ENCODE measurements at places on chromosomes 7 and 10. TPM values are rescaled to one million over a fixed set of nuclear protein-coding genes. Genes with fewer than 3 reads are reported as not detected.

Gene KAZALD1
- 0.35 TPM for total RNA-seq

DNA sequence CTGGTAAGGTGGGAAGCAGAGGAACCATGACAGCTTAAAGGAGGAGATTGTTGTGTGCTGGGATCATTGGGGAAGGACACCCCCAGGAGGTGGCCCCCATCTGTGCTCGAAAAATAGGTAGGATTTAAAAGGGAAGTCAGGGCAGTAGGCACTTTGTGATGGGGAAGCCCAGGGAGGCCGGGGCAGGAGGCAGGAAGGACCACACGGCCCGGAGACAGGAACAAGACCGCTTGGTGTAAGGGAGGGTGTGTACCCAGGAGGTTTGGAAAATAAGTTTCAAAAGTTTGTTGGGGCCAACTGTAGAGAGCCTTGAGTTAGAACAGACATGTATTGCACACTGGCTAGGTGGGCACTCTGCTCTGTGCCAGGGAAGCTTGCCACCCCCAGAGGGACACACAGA is 20.7 kb downstream of the ZNF467 start:
- DNase-seq, result no peak

GRCh38 chr7:1412322-1413261 is 46.7 kb downstream of the MICALL2 start:
- peak; percentile 90 for DNase-seq

DNA sequence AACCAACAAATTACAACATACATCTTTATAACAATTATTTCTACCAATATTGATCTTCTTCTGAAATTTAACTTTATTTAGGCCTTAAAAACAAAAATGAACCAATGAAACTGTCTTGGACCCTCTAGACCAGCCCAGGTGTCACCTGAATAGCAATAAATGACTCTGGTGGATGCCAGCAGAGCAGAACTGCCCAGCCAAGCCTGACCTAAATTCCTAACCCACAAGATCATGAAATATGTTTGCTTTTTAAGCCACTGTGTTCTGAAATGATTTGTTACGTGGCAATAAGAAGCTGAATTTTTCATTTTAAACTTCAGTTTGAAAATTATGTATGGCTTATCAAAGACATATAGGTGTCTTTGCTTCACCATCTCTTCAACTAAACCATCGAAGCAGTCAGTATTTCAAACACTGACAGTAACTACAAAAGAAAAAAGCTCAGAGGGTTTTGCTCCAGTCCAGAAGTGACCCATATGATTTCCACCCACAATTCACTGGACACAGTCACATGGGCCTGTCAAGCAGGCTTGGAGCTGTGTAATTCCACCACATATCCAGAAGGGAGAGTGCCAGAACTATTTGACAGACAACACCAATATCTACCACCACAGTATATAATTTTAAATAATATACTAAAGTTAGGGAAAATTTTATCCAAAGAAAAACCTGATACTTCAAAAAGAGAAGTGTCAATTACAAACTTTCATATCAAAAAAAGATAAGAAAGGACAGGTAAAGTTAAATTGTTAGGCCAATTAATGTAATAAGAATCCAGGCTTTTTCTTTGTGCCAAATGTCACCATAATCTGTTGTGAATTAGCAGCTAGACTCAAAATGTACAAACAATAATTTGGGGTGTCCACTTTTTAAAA is 94.5 kb downstream of the KMT2C start:
- no peak for DNase-seq

DNA sequence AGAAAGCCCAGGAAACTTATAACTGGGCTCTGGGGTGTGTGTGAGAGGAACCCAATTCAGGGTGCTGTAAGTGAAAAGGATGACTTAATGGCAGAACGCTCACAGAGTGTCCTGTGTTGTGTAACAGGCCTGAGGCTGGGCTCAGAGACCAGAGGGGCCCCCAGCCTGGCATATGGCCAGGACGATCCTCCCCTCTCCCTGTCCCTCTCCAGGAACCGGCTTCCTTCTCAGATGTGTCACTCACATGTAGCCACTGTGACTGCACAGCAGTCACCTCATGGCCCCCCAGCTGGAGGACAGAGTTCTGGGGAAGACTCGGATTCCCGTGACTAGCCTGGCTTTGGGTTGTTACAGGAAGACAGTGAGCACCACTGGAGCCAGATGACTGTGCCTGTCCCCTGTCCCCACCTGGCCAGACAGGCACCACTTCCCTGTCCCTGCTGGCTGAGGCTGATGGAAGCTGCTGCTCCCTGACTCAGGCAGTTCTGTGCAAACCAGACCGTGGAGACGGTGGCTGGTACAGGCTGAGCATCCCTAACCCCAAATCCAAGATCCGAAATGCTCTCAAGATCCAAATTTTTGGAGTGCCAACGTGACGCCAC is 220.5 kb downstream of the MLLT10 start:
- DNase-seq, result no peak

DNA sequence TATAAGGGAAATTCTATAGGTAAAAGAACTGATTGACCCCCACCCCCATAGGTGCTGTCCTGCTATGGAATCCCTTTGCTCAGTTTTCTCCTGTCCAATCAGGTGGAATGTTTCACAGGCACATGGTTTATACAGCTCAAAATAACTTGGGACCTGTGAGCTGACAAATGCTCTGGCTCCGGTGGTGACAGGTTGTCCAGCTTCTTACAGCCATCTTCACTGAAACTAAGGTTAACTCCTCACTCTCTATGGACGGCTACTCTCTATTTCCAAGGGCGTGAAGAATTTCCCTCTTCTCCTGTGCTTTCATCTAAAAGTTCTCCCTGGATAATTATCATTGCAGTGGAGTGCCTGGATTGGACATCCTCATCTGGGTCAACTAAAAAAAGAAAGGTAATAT is at the start of gene MYPN:
TSS of gene MYPN (plus strand) at position 158 of the 400 bp plus-strand sequence. CDS start 11,951 bp downstream, outside the sequence.
- no peak for DNase-seq

- DNase-seq, result no peak
Observed at GRCh38 chr7:152902054-152902453, 142.5 kb downstream of the ACTR3B start.

- DNase-seq, result no peak
Observed at GRCh38 chr7:52980129-52980528, 55.3 kb upstream of the POM121L12 start.

Gene KCNH2
- 0.15 TPM for total RNA-seq

DNA sequence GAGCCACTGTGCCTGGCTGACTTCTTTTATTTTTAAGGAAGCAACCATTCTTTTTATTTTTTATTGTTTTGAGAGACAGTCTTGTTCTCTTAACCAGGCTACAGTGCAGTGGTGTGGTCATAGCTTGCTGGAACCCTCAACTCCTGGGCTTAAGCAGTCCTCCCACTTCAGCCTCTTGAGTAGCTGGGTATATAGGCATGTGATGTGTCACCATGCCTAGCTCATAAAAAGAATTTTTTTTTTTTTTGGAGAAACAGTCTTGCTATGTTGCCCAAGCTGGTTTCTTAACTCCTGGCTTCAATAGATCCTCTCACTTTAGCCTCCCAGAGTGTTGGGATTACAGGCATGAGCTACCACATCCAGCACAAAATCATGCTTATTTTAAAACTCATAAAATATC is 5.8 kb downstream of the MCU start:
- no peak for DNase-seq

- DNase-seq, result no peak
Observed at GRCh38 chr10:125451319-125451718, 231.6 kb downstream of the TEX36 start.

DNA sequence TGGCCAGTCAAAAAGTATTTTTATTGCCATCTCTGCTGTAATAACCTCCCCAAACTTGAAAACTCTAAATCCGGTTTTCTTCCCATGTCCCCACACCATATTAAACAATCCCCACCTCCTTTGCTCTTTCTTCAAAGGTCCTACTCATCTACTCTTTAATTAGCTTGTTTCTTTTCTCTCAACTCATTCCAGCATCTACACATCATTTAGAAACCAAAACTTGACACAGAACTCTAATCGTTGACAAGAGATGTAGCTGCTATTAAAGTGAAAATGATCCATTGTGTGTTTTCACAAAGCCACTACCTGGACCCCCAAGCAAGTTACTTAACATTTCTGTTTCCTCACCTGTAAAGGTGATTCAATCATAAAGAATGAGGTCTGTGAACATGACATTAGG is 436.3 kb upstream of the NPVF start:
- no peak for DNase-seq

DNA sequence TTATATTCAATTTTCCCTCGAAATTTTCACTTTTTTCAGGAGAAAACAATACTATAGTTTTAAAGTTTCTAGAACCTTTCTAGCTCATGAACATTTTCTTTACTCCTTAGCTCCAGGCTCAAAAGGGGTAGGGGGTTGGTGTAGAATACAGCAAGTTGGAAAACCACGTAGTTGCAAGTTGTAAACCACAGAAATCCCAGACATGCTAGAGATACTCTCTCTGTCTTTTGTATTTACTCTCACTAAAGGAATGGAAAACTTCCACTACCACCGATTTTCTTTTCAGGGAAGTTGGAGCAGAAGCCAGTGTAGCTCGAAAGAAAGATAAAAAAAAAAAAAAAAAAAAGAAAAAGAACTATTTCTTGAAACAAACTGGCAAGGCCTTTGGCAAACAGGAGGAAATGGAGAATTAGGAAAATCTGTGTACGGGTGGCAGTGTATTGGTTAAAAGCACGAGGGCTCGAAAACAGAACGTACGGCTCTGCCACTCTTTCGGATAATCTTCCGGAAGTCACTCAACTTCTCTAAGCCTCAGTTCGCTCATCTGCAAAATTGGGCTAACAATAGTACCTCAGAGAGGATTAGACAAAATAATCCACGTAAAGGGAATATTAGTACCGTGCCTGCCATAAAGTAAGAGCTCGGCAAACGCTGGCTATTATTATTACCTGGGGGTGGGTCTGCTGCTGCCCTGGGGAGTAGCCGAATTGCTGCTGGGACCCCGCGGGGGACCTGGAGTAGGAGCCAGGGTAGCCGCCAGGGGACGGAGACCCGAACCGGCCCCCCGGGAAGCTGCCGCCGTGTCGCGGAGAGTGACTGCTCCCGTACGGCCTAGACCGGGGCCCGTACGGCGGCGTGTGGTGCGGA is 628 bp downstream of the MPLKIP start:
- DNase-seq, result no peak

Gene GPER1
- total RNA-seq, result not detected

DNA sequence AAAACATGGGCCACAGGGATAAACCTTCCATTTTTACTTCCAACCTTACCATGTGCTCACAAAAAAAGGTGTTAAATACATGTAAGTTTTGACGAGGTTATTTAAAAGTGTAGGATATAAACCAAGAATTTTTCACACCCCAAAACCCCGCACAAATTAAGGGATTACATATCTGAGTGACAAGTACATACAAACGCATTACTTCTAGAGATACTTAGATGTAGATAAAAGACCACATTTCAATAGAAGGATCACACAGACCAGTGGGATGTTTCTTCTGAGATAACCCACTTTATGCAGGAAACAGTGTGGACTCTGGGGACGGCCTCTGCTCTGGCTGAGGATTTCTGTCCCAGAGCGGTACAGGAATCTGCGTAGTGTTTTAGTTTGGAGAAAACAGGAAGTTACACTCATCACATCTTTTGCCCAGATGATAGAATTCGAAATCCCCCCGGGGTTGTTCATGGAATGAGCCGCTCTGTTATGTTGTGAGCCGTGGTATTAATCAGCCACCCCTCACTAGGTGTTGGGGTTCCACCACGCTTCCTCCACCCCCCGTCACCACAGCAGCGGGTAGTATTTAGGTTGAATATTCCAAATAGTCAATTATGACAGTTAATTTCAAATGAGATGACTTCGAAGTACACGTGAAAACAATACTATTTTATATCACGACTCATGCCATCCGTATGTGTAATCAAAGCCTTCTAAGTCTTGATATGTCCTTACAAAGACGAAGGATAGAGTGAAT is 1.3 kb upstream of the CUL1 start:
- DNase-seq, result peak; percentile 33

Gene GLCCI1
- 25.4 TPM for total RNA-seq

Gene SFTPD
- total RNA-seq, result not detected

DNA sequence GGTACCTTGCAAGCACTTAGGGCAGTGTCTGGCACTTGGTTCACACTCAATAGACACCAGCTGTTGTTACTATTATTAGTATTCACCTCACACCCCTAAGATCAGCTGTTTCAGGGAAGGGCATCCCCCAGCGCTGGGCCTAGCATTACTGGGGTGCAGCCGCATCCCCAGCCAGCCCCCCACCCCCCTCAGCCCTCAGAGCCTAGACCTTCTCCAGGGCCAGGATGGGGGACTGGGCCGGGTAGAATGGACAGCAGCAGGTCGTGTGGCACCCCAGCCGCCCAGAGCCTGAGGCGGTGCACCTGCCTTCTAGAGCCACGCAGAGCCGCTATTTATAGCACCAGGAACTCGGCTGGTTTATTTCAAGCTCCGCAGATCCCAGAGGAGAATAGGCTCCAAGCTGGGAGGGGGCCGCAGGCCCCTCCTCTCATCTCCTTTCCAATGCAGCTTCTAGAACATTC is 60.5 kb downstream of the GTF2IRD1 start:
- DNase-seq, result no peak

Gene MACC1
- 0.20 TPM for total RNA-seq

DNA sequence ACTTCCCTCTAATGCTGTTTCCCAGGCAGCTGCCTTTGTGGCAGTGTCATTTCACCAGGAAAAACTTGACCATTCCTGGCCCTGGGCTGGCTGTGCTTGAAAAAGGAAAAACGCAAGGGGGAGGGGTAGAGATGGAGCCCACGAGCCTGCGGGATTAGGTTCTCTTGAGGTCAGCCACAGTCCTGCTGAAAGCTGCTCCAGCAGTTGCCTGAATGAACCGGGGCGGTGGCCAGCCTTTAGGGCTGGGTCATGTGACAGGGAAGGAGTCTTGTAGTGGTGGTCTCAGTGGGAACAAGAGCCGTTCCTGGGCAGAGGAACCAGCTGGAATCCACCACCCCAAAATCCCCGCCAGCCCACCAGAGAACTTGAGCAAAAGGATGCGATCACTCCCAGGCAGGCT is 51.2 kb upstream of the LRRC4 start:
- DNase-seq, result no peak

DNA sequence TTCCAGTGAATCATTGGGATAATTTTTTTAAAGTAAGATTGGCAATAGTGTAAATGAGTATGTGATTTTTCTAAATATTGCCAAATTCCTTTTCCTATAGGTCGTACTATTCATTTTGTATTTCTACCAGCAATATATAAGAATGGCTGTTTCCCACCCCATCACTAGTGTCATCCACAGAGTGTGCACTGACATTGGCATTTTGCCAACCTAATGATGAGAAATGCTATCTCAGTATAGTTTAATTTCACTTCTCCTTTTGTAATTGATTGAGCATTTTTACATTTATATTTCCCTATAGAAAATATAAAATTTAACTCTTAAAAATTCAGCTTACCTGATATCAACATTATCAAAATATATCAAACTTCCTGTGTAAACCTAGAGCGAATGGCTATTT is 17.6 kb upstream of the TMEM26 start:
- no peak for DNase-seq

GRCh38 chr10:33279276-33279675 is 55.2 kb downstream of the NRP1 start:
- DNase-seq, result no peak

- peak; percentile 16 for DNase-seq
Observed at GRCh38 chr10:77041636-77042258, 595.9 kb downstream of the KCNMA1 start.

DNA sequence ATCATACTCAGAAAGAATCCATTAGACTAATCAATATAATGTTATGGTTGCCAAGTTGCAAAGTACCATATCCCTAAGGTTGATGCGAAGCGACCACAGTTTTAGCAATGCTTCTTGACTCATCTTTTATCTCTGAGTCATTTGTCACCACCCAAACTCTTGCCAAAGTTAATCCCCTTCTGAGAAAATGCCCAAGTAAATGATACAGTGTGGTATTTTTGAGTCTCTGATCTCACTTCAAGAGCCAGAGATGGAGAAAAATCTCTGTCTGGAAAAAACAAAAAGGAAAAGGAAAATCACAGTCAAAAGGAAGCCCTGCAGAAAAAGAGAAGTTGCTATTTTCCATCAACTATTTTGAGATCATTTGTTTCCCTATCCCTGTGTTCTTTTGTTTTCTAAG is 26.7 kb upstream of the OTUD1 start:
- peak; percentile 19 for DNase-seq

Measured in activated CD4-positive, alpha-beta memory T cell treated with anti-CD3 and anti-CD28 coated beads, Interleukin-2, amount 10 ng/mL, durations not matched to agents 7 days and 5 days (primary cell).